ENCODE measurements at places on chromosomes 7 and 10.
A peak's percentile ranks its signal among the peaks of the same experiment; 100 is the strongest.

GRCh38 chr7:3888096-3888495 lies 587.0 kb downstream of the SDK1 start:
- no peak for DNase-seq

DNA sequence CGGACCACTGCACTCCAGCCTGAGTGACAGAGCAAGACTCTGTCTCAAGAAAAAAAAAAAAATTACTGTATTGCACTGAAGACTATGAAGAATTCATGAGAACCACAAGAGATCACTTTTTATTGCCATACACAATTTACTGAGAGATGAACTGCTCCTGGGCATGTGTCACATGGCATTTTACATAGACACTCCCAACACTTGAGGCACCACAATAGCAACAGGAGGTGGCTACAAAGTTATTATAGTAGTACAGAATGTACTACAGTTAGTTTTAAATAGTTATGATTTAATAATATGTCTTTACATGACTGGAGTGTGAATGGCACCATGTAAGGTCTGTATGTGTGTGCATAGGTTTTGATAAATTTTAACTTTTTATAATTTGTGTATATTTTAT lies 70.6 kb downstream of the KMT2E start:
- DNase-seq, result no peak

DNA sequence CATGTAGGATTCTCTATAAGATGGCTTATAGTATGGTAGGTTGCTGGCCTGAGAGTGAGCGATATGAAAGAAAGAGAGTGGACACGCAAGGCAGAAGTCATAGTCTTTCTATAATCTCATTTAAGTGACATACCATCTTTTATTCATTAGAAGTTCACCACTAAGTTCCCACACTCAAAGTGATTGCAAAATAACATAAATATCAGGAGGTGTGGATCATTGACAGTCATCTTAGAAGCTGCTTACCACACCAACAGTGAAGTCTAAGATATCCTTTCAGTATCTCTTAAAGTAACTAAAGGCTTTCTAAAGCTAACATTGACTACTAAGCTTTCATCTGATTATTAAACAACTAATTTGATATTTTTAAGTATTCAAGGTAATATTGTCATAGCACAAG lies 36.9 kb upstream of the GNAI1 start:
- no peak for DNase-seq

DNA sequence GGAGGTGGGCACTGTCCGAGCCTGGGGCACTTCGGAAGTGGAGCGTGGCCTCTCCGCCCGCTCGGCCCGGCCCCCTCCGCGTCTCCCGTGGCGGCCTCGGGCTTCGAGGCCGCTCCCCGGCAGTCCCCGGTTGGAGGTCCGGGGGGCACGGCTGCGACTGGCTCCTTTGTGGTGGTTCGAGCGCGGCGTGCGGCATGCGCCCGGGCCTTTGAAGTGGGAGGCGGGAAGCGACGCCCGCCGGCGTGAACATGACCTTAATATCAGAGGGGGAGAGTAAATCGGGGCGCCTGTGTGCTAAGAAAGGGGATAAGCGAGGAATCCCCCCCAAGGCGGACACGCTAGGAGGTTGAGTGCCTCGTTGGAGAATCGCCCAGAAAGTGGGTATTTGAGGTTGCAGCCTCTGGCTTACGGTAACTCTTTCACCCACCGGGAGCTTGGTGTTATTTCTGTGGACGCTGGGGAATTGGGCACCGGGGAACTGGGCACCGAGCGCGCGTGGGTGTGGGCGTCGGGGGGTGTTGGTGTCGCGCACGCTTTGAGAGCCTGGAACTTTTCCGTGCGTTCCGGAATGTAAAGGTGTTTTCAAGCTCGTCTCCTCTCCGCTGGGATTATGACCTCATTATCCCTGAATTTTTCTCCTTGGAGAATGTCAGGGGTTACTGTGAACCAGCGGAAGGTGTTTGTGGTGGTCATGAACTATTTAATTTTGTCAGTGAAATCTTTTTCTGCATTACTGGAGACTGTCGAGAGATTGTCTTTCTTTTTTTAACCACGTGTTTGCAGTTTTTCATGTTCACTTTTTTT lies 660 bp downstream of the SUV39H2 start:
- DNase-seq, result peak; percentile 30

DNA sequence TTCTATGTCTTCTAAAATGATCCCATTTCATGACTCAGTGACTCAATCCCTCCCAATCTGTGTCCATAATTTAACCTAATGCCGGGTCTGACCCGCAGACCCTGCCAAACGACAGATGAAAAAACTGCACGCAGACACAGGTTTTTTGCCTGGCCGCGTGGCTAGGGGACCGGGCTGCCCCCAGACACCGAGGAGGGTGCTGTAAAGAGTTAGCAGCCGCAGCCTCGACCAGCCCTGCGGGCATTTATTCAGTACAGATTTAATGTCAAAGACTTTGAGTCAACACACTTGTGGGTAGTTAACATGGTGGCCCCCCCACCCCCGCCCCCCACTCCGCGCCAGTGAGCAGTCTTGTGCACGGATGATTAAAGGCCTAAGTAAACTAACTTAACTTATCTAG lies 1324.7 kb downstream of the GATA3 start:
- no peak for DNase-seq

GRCh38 chr7:113301141-113301540 lies 182.8 kb upstream of the SMIM30 start:
- DNase-seq, result no peak

GRCh38 chr7:102983602-102984001 lies 70.8 kb downstream of the LRRC17 start:
- no peak for DNase-seq

GRCh38 chr7:81549484-81550016 lies 220.3 kb downstream of the HGF start:
- no peak for DNase-seq

GRCh38 chr7:27897001-27897400 lies 157.0 kb downstream of the TAX1BP1 start:
- DNase-seq, result no peak

GRCh38 chr10:125294109-125294508 lies 133.7 kb upstream of the CTBP2 start:
- DNase-seq, result no peak

DNA sequence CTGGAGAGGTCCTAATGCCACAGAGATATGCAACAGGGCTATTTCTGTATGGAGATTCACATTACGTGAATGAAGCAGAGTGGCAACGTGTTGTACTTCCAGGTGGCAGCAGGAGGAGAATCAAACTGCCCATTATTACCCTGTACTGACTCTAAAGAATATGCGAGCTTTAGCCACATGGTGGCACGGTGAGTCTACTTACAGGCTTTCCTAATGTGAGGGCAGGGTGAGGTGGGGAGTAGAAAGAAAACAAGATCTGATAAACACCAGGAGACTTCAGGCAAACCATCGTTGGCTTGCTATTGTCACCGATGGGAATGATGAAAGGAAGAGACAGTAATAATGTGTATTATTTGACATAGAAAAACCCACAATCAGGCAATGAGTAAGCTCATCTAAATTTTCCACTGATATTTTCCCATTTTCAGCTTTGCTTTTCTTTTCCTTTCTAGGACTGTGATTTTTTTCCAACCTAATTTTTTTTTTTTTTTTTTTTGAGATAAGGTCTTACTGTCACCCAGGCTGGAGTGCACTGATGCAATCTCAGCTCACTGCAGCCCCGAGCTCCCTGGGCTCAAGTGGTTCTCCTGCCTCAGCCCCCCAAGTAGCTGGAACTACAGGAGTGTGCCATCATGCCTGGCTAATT lies 164.3 kb downstream of the BTAF1 start:
- peak; percentile 76 for DNase-seq

DNA sequence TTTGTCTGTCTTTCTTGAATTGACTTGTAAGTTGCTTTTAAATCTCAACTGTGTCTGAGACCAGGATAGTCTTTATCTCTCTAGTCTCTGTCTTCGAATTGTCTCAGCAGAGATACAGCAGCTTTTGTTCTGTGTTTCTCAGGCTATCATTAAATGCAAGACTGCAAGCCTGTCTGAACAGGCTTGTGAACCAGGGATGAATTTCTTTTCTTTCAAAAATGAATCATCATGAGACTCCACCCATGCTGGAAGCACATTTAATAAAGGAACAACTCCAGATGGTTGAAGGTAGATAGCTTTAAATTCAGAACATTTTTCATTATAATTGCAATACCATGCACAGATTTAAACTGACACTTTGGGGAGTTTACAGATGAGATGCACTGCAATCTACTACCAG lies 155.9 kb downstream of the SEC23IP start:
- no peak for DNase-seq

DNA sequence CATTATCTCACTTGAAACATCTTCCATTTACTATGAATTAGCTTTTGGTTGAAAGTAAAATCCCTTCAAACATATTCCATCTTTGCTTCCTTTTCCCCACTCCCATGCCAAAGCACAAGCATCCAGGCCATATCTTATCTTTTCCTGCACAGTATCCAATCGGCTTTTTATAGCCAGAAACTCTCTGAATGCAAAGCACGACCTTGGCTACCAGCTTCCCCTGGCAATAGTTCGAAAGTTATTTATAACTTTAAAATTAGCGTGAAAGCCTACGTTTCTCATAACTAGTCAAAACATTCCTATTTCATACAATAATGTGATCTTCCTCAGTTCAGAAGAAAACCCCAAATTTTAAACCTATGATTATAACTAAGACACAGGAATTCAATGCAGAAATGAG lies 440 bp downstream of the CTNNA3 start:
- DNase-seq, result no peak

GRCh38 chr10:89118091-89118490 lies 89.0 kb downstream of the CH25H start:
- no peak for DNase-seq

DNA sequence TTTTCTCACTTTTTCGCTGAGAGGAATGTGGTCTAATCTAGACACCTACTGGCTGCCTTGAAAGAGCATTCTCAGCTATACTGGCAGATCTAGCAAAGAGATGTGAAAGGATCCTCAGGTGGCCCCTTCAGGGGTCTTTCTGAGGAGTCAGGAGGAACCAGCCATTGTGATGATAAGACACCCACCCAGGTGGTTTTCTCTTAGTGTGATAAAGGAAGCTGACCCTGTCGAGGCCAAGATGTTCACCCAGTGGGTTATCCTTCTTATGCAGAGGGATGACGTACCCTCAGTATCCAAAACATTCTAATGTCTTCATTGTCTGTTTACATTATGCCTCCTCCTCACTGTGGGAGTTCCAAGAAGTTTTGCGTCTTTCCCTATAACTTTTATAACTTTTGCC lies 98.3 kb upstream of the LRGUK start:
- DNase-seq, result no peak

- peak; percentile 36 for DNase-seq
Observed at GRCh38 chr7:137772748-137773147, 74.0 kb downstream of the DGKI start.

- no peak for DNase-seq
Observed at GRCh38 chr7:12056381-12056780, 154.7 kb upstream of the TMEM106B start.

DNA sequence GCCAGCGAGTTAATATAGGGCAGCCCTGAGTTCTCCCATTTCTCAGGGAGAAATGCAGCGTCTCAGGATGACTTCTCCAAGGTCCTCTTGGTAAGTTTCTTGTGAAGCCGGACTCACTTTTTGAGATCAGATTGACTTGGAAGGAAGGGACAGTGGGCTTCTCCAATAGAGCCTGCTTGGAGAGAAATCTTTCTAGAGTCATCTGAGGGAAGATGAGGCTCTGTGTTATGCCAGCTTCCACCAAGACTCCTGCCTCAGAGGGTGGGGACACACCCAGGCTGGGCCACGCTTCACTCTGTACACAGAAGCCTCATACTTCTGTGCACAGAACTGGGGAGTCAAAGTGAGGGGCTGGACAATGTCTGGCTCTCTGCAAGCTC lies 5.6 kb downstream of the C10orf105 start:
- no peak for DNase-seq

GRCh38 chr7:24842449-24843241 lies 85.4 kb upstream of the GSDME start:
- no peak for DNase-seq

DNA sequence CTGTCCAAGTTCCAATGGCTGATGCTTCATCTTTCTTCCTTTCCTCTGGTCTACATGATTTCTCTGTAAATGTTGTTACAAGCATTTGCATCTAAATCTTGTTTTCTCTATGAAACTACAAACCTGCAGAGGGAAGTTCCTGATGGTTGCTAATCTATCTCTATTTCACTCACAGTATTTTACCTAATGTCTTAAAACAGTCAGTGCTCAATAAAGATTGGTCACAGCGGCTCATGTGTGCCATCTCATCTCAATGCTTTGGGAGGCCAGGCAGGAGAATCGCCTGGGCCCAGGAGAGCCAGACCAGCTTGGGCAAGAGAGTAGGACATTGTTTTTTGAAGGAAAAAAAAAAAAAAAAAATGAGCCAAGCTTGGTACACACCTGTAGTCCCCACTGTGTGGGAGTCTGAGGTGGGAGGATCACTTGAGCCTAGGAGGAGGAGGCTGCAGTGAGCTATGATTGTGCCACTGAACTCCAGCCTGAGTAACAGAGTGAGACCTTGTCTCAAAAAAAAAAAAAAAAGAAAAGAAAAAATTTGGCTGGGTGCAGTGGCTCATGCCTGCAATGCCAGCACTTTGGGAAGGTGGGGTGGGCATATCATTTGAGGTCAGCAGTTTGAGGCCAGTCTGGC lies 71.3 kb upstream of the ARMC3 start:
- DNase-seq, result no peak

GRCh38 chr10:131882151-131882550 lies 18.7 kb upstream of the PPP2R2D start:
- no peak for DNase-seq

DNA sequence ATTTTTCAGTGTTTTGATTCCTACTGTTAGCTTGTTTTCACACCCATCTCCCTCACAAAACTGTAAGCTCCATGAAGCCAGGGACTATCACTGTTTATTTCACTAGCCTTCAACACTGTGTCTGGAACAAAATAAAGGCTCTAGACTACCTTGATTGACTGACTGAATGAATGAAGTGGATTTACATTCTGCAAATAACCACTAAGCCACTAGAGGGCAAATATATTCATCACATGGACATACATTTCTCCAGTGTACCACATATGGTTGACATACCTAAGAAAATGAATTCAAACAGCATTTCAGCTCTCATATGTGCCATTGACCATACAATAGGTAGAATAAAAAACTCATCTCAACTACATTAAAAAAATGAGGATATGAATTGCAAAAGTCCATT lies 185.9 kb downstream of the RAB11FIP2 start:
- DNase-seq, result peak; percentile 9

- no peak for DNase-seq
Observed at GRCh38 chr7:87110778-87111177, 41.5 kb upstream of the DMTF1 start.

- no peak for DNase-seq
Observed at GRCh38 chr7:106858618-106859532, 6.2 kb upstream of the PIK3CG start.

DNA sequence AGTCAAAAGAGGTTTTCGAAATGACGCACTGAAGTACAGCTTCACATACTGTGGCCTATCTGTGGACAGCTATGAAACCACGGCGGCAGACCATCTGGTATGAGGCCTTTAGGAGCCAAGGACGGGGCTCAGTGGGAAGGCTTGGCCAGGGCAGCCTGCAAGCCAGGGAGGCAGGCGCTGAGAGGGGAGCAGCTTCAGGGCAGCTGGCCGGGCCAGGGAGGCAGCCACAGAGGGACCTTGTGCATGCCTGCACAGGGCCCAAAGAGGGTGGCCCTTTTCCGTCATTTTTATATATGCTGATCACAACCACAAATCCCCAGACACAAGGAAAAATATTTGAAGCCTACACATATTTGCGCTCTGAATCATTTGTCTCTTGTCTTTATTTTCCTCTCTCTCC lies 13.5 kb downstream of the CALD1 start:
- no peak for DNase-seq

- no peak for DNase-seq
Observed at GRCh38 chr7:159147246-159147645, 2.6 kb upstream of the VIPR2 start.

GRCh38 chr10:120177330-120177729 lies 279.7 kb upstream of the PLPP4 start:
- no peak for DNase-seq
